ENCODE measurements at places on chromosomes 3 and 15. TPM values are rescaled to one million over a fixed set of nuclear protein-coding genes. Genes with fewer than 3 reads are reported as not detected.

GRCh38 chr15:34757262-34757661, 2.5 kb upstream of the GJD2 start:
- no peaks in the 10 kb centered on the region for H3K36me3 ChIP-seq
- H3K4me3 ChIP-seq, result no peak overlapping the region
- DNase-seq, result no peak
- H3K27ac ChIP-seq, result no peak overlapping the region
- H3K27me3 ChIP-seq, result peaks cover 48% of the 10 kb centered on the region

Gene GCSAM
- total RNA-seq, result 40.1 TPM

DNA sequence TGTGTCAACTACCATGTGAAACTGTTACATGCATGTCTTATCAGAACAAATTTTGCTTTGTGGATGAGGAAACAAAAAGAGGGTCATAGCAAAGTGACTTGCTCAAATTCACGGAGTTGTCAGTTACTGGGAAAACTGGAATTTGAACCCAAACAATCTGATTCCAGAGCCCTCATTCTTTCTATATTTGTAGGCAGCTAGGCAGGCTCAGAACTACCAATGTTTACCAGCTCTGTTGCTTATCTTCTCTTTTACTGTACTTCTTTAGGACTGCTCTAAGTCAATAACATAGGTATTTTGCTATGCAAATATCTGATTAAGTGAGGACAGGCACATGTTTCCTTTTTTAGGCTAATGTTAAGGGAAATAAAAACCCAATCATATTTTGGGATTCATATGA, 450.5 kb downstream of the ZPLD1 start:
- no peaks in the 10 kb centered on the region for H3K36me3 ChIP-seq
- no peaks in the 10 kb centered on the region for H3K4me1 ChIP-seq
- H3K4me3 ChIP-seq, result no peak overlapping the region
- H3K27me3 ChIP-seq, result no peaks in the 10 kb centered on the region
- DNase-seq, result no peak

GRCh38 chr3:32626631-32627030, 56.0 kb upstream of the DYNC1LI1 start:
- H3K4me3 ChIP-seq, result no peak overlapping the region
- no peak for DNase-seq
- H3K36me3 ChIP-seq, result no peaks in the 10 kb centered on the region
- no peaks in the 10 kb centered on the region for H3K4me1 ChIP-seq
- H3K27ac ChIP-seq, result no peak overlapping the region

DNA sequence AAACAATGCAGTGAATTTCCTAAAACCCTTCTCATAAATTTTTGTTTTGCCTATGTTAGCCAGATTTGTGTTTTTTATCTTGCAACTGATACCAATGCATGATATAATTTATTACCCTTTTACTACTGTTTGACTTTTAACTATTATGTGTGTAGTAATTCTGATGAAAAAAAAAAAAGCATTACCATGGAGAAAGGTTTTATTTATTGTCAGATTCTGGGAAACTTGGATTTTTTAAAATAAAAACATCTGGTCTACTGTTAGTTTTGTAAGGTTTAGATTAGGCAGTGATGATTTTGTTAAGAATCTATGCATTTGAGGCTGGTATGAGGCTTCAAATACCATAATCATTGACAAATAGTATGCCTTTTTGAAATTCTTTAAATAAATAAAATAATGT, 470.4 kb upstream of the ROBO1 start:
- H3K4me1 ChIP-seq, result no peaks in the 10 kb centered on the region
- H3K27me3 ChIP-seq, result no peaks in the 10 kb centered on the region
- no peak overlapping the region for H3K4me3 ChIP-seq
- no peak for DNase-seq
- no peak overlapping the region for H3K27ac ChIP-seq
- no peaks in the 10 kb centered on the region for H3K36me3 ChIP-seq

Gene UBE2E1
- total RNA-seq, result 89.1 TPM

GRCh38 chr3:124558991-124559845, 171.0 kb upstream of the UMPS start:
- DNase-seq, result no peak
- no peaks in the 10 kb centered on the region for H3K36me3 ChIP-seq
- no peaks in the 10 kb centered on the region for H3K4me1 ChIP-seq
- H3K27ac ChIP-seq, result no peak overlapping the region

- no peak for DNase-seq
- H3K27ac ChIP-seq, result no peak overlapping the region
- H3K27me3 ChIP-seq, result no peaks in the 10 kb centered on the region
- peaks cover 2% of the 10 kb centered on the region for H3K4me1 ChIP-seq
- H3K36me3 ChIP-seq, result no peaks in the 10 kb centered on the region
- H3K4me3 ChIP-seq, result no peak overlapping the region
Measured at GRCh38 chr15:42065033-42065432, 29.3 kb downstream of the PLA2G4D start.

Gene SPESP1
- 3.7 TPM for total RNA-seq
